ENCODE measurements at places on chromosomes 13 and 19.

DNA sequence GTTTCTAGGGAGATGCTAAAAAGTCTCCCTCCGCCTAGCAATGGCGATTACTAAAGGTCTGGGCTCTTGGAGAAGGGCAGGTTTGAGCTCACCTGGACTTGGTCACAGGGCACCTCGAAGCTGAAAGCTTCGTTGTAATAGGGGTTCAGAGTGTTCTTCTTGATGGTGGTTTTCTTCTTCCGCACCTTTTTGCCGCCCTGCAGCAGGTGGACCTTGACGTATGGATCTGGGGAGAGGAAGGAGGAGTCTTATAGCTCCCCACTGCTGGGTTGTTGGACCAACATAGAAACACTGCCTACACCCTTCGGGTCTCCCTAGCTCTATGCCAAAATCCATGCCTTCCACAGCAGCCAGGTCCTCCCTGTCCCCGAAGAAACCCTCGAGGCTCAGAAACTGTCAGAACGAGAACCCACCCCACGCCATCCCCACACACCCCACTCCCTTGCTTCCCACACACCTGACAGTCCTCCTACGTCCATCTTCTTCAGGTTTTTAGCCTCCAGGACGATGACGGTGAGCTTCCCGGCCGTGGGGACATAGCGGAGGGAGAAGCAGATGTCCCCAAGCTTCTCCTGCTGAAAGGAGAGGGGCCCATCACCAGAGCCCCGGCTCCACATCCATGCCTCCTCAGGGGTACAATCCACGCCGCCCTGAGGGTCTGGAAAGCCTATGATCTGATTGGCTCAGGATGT is 5.5 kb downstream of the SYT5 start:
- no peak for DNase-seq

DNA sequence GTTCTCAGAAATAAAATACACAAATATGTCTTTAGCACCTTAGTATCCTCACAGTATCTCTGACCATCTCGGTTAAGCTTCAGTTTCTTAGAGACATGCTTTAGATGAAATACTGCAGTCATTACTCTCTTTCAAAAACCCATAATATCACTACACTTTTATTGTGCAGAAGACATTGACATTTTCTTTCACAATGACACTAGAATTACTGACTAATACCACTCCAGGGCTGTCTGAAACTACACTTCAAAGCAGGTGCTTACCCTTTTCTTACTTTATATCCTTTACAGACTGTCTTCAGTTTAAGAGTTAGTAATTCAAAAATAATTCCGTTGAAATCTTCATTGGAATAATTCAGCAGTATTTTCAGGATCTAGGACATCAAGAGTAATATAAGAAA is 42.2 kb upstream of the SLITRK6 start:
- no peak for DNase-seq

DNA sequence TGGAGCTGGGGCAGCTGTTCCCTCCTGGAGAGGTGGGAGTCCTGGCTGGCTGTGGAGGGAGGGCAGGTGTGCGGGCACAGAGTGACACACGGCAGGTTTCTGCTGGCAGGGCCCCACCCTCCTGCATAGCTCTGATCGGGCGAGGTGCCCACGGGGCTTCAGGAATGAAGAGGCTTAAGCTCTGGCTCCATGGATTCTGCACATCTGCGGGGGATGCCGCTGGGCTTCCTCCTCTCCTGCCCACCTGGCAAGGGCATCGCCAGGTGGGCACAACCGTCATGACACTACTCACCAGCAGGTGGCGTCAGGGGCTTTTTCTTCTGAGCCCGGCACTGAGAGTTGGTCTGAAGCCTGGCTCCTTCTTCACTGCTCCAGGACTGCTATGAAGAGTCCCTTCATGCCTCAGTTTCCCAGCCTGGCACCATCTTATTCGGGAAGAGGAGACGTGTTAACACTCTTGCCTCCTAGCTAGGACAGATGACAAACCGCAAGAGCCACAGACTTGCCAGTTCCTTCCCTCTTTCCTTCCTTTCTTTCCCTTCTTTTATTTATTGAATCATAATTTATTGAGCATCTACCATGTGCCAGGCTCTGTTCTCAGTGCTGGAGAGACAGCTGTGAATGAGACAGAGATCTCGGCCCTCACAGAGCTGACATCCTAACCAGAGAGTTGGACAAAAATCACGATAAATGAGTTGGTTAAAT is 15.2 kb upstream of the PAK4 start:
- no peak for DNase-seq

GRCh38 chr19:1163283-1163933 is 10.7 kb downstream of the SBNO2 start:
- DNase-seq, result no peak

GRCh38 chr13:111476197-111476596 is 155.8 kb downstream of the TEX29 start:
- DNase-seq, result no peak

DNA sequence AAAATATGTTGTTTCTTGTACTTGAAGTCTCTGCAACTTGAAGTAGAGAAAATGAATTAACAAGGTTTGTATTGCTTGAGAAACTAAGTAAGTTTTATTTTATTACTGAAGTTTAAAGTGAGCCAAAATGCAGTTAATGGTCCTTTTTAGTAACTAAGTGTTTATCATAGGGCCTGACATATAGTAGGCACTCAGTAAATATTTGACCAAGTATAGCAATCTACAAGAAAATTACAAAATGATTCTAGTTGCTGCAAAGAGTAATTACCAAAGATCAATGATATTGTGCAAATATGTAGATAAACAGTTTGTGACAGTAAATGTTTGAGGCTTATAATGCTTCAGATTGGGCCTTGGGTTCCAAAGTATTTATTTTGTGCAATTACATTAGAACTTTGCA is 2.4 kb upstream of the XPO4 start:
- DNase-seq, result no peak

DNA sequence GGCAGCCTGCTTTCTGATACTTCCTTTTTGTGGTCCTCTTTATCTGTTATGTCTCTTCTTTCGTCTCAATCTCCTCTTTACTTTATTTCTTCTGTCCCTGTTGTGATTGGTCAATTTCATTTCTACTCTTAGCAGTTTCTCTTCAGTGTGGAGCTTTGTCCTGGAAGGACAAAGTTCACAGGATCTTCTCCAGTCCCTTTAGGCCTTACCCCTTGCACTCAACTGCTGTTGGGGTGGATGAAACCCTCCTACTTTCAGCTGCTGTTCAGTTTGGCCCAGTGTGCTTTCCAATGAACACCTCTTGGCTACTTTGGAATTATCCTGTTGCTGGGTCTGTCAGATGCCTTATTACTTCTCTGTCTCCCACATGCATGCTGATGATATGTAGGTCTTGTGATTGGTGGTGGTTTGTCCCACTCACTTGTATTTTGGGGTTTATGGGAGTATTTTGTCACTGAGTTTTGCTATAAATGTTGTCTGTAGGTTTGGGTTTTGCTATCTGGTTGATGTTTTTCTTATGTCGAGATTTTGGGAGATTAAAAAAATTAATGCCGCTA is 24.8 kb downstream of the WDR62 start:
- DNase-seq, result no peak

DNA sequence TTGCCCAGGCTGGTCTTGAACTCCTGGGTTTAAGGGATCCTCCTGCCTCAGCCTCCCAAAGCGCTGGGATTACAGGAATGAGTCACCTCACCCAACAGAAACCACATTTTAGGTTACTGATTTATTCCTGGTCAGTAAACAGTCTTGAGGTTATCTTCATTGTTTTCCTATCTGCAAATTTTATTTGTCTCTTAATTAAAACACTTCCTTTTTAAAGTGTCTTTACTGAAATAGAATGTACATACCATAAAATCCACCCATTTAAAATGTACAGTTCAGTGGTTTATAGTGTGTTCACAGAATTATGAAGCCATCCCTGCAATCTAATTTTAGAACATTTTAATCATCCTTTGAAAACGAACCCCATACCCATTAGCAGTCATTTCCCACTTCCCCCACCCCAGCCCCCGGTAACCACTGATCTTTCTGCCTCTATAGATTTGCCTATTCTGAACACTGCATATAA is 63.0 kb downstream of the MAP4K1 start:
- DNase-seq, result no peak

DNA sequence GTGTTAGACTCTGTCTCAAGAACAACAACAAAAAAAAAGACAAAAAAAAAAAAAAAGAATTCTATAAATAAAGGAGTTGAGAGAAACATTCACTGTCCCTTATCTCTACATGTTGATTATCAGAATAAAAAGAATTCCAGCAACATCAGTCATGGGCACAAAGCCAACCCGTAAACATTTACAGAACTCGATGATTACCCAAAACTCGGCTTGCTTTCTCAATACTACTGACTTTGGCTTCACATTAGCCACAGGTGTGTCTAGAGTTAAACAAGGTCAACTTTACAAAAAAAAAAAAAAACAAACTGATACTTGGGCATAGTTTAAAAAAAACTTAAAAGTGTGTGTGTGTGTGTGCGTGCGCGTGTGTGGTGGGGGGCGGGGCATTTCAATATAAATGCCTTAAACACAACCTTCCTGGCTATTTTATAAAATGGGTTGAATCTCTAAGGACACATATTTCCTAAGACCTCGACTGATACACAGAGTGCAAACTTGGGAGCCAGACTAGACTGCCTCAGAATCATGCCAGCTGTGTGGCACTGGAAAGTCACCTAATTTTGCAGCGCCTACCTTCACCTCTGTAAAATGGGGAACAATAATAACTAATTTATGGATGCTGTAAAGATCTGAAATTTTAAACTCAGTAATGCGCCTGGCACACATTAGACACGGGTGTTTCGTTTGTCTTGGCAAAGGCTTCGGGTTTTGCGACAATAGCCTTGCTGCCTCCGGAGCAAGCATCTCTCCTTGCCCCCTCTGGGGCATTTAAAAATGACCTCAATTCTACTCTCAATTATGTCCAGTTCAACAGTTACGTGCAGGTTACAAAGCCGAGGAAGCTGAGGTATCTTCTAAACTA is 922 bp downstream of the EBPL start:
- no peak for DNase-seq

GRCh38 chr19:7665076-7665475 is 3.8 kb upstream of the RETN start:
- no peak for DNase-seq

DNA sequence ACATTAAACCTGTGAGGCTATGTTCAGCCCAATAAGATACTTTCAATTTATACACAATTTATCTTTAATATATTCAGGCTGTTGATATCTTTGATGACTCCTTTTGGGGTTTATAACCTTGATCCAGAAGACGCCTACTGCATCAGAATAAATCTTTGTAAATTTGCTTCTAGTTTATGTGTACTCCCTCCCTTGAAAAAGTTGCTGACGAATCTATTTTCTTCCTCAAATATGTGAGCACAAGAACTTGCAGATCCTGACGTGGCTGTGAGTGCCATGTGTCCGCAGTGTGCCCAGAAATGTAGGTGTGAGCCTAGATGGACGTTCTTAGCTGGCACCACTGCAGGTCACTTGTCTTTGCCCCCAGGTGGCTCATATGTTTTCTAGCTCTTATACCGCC is 60.6 kb upstream of the TPP2 start:
- DNase-seq, result no peak

DNA sequence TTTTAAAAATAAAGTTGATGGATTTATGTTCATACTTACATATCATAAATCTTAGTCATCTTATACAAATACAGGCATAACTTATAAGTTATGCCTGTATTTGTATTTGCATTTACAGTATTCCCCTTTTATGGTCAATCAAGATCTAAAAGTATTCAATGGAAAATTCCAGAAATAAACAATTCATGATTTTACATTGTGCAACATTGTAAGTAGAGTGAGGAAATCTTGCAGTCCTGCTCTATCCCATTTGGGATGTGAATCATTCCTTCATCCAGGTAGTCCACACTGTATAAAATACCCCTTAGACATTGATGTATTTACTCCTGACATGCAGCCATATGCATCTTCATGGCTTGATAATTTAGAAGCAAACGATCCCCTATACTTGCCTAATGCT is 795.3 kb downstream of the SLITRK1 start:
- no peak for DNase-seq

- DNase-seq, result no peak
These were observed 43.1 kb downstream of the PAN3 start for GRCh38 chr13:28181413-28181812.

GRCh38 chr19:41955521-41955920 is 3.6 kb downstream of the RABAC1 start:
- no peak for DNase-seq

GRCh38 chr13:59677966-59678814 is 485.5 kb downstream of the DIAPH3 start:
- DNase-seq, result no peak

DNA sequence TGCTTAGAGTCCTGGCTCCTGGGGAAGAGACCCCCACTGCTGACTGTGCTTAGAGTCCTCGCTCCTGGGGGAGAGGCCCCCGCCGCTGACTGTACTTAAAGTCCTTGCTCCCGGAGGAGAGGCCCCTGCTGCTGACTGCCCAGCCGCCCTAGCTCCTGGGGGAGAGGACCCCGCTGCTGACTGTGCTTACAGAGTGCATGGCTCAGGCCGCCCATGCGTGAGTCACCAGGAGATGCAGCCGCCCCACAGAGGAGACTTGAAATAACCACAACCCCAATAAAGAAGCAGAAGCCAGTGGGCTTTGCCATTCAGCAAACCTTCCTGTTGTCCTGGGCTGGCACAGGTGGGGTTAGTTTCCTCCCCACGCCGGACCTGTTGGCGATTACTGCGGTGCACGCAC is 79.2 kb upstream of the C13orf46 start:
- DNase-seq, result no peak

GRCh38 chr13:78598966-78599644 is 4.2 kb downstream of the POU4F1 start:
- no peak for DNase-seq

DNA sequence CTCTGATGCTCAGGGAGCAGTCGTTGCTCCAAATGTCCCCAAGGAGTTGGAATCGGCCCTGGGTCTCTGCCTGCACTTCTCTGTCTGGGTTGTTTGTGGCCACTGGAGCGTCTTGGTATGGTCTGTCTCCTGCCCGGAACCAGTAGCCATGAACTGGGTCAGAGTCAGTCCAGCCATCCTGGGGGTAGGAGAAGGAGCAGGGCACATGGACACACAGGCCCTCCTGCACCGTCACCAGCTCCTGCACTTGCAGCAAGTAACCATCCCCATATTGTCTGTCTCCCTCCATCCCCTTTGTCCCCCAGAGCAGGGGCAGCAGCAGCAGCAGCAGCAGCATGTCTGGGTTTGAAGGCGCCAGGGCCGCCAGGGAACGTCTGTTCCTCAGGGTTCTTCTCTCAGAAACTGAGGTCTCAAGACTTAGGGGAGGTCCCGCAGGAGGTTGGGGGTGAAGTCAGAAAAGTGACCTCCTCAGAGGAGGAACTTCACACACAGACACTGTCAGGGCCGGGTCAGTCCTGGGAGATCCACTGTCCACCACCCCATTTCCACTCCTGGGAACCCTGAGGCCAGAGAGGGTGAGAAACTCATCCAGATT is at the start of gene SIGLEC8:
TSS of gene SIGLEC8 (minus strand) at position 404 of the 595 bp plus-strand sequence. CDS start at position 337, 67 bp downstream.
- DNase-seq, result no peak

GRCh38 chr13:19860884-19861655 is 2.4 kb downstream of the ZMYM5 start:
- DNase-seq, result no peak

GRCh38 chr19:40267601-40267997 is 17.5 kb downstream of the AKT2 start:
- no peak for DNase-seq

DNA sequence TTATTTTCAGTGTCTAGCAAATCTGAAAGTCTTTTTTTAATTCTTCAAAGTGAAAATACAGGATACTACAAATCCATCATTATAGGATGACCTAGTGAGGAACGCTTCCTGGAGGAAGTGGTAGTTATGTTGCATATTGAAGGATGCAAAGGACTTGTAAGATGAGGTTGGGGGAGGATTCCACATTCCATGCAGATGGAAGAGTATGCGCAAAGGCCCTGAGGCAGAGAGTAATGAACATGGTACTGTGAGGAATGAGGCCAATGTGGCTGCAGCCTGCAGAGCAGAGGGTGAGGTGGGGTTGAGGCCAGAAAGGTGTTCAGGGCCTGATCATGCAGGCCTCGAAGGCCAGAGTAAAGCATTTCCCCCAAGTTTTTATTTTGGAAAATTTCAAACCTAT is 202.8 kb downstream of the MTUS2 start:
- no peak for DNase-seq

Data from tibial artery (tissue), 4 donors.